ENCODE measurements at places on chromosomes 16 and 17.

DNA sequence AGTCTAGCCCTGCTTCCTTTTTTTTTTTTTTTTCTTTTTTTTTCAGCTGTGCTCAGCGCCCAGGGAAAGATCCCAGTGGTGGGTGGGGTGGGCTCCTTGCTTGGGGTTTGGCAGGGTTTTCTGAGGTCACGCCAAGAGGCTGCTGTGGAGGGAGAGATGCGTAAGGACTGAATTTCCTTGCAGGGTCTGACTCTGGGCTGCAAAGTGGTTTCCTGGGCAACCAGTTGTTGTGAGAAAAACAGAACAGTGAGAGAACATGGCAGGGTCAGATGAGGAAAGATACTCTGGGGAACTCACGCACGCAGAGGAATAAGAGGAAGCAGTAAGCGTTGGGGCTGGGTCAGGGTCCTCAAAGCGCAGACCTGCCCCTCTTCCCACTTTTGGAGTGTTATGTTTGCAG, 119.5 kb downstream of the IRF8 start:
- DNase-seq = no peak

DNA sequence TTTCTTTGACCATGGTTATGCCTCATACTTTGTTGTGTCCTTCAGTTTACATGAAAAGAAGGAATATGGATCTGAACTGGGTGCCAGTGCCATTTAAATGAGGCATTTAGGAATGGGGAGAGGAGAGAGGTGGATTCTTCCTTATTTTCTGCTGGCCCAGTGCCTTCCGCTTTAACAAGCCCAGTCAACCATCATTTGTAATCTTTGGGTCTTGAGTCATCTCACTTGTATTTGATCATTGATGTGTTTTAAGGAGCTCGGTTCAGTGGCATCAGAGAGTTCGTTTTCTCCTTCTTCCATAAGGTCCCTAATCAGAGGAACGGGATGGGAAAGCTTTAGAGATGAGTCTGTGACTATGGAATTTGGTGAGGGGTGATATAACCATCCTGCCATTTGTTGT, 334.9 kb downstream of the WWOX start:
- DNase-seq = no peak

GRCh38 chr16:87048730-87049115, 268.5 kb downstream of the C16orf95 start:
- DNase-seq = no peak

GRCh38 chr16:86835982-86836381, 257.6 kb downstream of the FOXL1 start:
- no peak for DNase-seq

GRCh38 chr16:35140293-35140986, 1681.0 kb downstream of the TP53TG3F start:
- DNase-seq = no peak

DNA sequence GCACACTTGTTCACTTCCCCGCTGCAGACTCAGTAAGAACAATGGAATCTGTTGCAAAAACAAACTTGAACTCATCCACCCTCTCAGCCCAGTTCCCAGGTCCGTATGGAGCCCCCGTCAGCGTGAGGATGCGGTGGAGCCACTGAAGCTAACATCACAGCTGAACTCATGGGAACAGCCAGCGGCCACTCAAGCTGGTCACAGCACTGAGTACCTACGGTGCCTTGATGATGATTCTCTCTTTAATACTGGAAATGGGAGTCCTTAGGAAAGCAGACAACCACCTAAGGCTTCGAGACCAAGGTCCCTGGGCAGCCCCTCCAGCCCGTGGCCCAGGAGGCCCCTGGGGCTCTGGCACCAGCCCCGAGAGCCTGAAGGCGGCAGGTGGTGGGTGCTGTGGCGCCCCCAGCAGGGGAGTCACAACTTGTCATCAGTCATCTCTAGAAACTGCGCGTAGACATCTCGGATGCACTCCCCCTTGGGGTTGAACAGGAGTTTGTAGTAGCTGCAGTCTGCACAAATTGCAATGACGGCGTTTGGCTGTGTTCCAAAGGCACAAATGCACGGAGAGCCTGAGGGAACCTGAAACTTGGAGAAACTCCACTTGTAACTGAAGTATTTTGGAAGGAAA, 31.0 kb upstream of the RHOT1 start:
- peak; percentile 57 for DNase-seq

DNA sequence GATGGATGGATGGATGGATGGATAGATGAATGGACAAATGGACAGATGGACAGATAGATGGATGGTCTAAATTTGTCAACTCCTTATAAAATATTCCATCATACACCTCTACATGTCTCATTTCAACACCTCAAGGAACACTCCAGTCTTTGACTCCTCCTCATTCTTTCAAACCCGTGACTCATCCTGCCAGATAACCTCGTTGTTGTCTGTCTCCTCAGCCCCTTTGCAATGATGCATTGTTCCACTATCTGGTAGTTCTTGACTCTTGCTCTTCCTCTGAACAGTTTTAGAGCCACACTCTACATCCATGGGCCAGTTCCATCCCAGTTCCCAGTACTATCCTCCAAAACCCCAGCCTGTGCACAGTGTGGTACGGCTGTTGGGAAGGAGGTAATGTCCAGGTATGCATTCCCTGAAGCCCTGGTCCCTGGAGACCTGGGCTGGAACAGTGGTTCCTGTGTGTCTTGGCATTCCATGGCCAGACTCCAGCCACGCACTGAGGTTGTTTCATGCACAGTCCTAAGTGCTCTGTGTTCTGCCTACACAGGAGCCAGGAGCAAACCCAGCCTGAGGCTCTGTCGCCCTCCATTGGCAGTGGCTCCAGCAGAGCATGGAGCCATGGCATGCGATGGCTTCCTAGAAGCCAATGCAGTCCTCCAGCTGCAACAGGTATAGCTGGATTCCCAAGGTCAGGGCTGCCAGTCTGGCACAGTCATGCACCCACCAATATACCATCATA, 105.7 kb downstream of the C17orf67 start:
- DNase-seq = no peak

GRCh38 chr17:82351254-82351712, 7.8 kb upstream of the TEX19 start:
- DNase-seq = no peak

DNA sequence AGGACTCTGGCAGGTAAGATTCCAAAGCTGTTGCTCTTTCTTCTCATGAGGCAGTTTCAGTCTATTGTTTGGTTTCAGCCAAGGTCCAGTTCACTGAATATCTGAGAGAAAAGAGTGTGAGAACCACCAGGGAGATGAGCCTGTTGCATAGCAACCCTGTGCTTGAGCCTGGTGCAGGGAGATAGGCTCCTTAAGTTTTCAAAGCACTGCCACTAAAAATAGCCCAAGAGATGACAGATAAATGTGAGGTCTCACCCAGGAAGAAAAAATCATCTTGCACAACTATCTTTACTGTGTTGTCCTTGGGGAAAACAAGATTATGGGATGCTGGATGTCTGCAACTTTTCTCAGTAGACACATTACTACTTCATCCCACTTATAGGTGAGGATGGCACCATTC, 26.2 kb upstream of the NUDT7 start:
- DNase-seq = no peak

DNA sequence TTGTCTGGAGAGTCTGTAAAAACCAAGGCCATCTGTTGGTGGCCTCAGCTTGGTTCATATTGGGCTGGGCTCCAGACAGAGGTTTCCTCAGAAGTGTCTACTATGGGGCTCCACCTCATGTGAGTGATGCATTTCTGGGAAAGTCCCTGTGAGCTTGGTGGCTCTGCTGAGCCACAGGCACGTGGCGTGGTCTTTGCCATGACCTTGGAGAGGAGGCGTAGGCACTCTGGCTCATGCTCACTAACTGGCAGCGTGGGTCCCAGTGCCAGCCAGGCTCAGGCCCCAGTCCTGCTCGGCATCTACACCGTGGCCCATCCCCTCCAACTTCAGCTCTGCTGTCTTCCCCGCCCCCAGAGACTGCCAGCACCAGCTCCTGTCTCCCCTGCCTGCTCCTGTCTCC, 10.7 kb upstream of the SMTNL2 start:
- no peak for DNase-seq

DNA sequence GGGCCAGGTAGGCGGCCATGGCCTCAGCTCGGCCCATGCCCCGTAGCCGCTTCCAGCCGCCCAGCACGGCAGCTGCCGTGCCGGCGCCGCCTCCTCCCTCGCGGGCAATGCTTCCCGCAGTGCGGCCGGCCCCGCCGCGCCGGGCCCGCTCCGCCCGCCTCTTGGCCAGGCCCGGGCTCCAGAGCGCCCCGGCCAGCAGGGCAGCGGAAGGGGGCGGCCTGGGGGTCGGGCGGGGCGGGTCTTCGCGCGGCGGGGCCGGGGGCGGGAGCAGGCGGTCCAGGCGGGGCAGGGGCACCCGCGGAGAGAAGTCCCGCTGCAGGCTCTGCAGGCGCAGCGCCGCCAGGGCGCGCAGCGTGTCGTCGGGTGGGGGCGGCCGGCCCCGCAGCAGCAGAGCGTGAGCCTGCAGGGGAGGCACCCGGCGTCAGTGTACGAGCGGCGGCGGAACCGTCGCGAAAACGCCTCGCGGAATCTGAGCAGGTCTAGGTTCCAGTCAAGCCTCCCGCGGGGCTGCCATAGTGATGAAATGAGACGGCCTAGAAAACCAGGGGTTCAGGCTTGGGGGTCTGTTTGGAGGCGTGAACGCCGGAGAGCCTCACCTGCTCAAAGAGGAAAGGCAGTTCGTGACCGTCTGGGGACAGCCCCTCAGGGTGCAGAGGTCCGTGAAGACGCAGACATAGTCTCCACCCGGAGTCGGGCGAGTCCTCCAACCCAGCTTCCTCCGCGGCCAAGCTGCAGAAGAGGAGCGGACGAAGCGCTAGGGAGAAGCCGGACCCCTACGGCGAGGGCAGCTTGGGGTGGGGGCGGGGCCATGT, 6.6 kb downstream of the PLEKHH3 start:
- DNase-seq = no peak

DNA sequence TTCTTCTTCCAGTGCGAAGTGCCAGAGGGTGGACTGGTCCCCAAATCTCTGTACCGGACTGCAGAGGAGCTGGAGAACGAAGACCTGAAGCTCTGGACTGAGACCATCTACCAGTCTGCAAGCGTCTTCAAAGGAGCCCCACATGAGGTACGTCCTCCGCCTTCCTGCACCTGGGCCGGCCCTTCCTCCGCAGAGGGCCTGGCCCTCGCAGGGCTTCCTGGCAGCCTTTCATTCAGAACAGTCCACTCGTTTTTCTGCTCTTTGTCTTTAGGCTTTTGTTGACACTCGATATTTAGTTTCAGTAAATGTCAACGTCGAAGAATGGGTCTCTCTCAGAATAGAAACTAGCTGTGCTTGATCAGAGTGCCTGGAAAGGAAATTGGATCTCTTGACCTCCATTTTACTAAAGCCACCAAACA, 68.6 kb downstream of the SEC14L1 start:
- no peak for DNase-seq

DNA sequence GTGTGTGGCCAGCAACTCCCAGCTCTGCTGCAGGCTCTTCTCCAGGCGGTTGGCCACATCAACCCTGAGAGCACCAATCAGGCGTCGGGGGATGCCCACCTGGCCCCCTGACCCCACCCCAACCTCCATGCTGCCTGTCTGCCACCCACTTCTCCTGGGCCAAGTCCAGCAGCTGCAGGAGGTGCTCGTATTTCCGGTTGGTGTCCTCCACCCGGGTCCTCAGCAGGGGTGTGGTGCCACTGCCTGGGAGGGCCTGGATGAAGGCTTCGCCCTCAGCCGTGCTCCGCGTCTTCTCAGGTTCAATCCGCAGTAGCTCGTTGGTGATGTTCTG, 44.6 kb downstream of the UBN1 start:
- DNase-seq = no peak

GRCh38 chr16:3131755-3132377, 3.0 kb upstream of the ZNF213 start:
- peak; percentile 52 for DNase-seq

GRCh38 chr17:40310882-40311391, 2.0 kb downstream of the RARA start:
- DNase-seq = peak; percentile 89

GRCh38 chr17:48472411-48473281, 42.6 kb upstream of the SKAP1 start:
- no peak for DNase-seq

DNA sequence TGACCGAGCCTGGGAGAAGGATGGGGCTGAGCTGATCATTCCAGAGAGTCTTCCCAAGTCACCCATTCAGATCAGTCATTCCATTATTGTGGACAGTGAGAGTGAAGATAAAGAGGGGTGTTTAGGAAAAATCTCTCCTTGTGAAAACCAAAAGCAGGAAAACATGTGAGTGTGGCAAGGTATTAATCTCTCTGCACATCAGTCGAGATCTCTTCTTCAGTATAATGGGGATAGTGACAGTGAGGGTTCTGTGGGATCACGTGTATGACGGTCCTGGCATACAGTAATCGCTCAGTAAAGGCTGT, 35.4 kb downstream of the CHD9 start:
- DNase-seq = no peak

- no peak for DNase-seq
Measured at GRCh38 chr16:26712876-26713275, 353.9 kb upstream of the C16orf82 start.

- no peak for DNase-seq
Measured at GRCh38 chr17:28747801-28748750, 4.3 kb downstream of the TRAF4 start.

- DNase-seq = peak; percentile 89
Measured at GRCh38 chr16:21156767-21157467, 1.6 kb upstream of the LDAF1 start.

- DNase-seq = peak; percentile 54
Measured at GRCh38 chr17:81097134-81097942, 62.4 kb downstream of the BAIAP2 start.

DNA sequence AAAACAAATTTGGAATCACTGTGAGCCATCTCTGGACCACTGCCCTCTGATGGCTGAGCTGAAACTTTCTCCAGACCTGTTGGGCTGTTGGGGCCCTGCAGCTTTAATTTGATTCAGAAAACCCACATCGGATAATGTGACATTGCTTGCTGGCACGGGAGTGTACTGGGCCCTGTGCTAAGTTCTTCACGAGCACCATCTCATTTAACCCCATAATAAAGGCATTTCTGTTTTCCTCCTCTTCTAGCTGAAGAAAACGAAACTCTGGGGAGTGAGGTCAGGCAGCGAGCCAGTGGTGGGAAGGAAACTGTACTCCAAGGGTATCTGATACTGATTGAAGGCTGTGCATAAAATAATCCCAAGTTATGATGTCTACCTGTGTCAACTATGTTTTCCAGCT, 34.5 kb upstream of the TNRC6A start:
- no peak for DNase-seq

GRCh38 chr16:49588026-49588425, 214.4 kb downstream of the C16orf78 start:
- DNase-seq = no peak

GRCh38 chr16:80938004-80938878, 68.4 kb downstream of the CMC2 start:
- no peak for DNase-seq

GRCh38 chr17:6666077-6666521, 14.5 kb downstream of the C17orf100 start:
- DNase-seq = peak; percentile 88
